ENCODE measurements at places on chromosomes 6 and 20.

DNA sequence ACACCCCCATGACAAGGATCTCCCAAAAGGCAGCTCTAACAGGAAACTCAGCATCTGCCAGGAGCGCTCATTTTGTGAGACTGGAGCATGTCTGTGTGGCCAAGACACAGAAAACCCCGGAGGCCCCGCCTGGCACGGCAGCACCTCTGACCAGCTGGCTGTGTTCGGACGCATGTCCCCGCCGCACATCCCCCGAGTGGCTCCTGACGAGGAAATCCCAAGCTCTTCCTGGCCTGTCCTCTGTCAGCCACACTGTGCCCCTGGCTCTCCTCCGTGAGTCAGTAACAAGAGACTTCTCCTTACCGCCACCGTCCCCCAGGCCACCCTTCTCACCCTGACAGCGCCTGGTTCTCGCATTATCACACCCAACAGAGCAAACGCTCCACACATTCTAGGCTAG, 14.4 kb downstream of the SLC2A4RG start:
- no peak for DNase-seq

DNA sequence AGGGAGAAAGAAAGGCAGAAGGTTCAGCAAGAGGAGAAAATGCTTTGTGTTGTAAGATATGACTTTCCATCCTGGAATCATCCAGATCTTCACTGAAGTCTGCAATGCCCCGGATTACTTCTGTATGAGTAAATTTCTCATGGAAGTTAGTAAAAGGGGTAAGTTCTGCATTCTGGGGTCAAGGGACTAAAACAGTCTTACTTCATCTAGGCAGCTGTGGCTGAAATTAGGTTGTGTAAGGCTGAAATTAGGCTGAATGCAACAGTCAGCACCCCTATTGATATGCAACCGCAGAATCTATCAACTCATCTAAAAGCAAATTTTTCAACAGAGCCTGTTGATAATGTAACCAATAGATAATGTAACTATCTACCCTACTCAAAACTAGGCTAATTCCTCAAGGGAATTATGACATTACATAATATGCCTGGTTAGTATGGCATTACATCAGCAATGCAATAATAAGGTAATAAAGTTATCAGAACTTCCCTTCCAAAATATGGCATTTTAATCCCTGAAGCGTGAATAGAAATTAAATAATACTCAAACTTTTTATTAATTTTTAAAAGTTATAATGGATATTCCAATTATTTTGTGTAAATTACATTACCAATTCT, 671.7 kb upstream of the CITED2 start:
- DNase-seq: no peak

- no peak for DNase-seq
Measured at GRCh38 chr6:161210857-161211256, 63.0 kb downstream of the AGPAT4 start.

GRCh38 chr6:1607516-1608221, 2.0 kb upstream of the FOXC1 start:
- DNase-seq: no peak

DNA sequence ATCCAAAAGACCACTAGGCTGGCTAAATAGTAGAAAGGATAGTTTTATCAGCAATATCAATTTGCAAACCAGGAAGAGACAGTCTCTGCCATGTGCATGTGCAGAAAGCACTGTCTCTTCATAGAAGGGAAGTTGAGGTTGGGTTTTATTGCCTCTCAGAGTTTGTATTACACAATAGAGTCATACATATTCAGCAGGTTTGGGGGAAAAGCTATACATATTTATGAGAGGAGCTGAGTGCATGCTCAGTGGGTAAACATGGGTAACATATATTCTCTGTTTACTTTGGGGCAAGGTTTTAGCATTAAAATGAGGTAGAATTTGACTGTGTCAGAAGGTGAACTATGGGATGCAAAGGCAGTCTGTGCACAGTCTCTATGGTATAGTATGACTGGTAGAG, 14.9 kb downstream of the TMEM170B start:
- DNase-seq: no peak
